Stimulated activated CD4-positive, alpha-beta T cell treated with anti-CD3 and anti-CD28 coated beads, Interleukin-15, amount 100 ng/mL, for 1 hour (primary cell): ENCODE measurements at places on chromosomes 1 and 21.

DNA sequence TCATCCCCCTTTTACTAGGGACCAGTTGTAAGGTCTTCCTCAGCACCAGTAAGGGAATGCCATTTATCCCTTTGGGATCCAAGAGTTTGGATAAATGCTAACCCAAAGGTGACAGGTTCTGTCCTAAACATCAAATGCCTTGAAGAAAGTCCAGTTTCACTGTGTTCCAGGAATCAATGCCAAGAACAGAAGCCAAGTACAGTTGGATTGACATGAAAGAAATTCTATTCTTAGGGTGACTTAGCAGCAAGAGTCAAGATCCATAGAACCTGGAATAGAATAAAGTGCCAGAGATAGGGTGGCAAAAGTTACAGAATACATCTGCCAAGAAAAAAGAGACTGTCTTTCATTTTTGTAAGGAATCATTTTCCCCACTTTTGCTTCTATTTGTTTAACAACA lies 94.9 kb upstream of the ADAMTS5 start:
- DNase-seq, result no peak

DNA sequence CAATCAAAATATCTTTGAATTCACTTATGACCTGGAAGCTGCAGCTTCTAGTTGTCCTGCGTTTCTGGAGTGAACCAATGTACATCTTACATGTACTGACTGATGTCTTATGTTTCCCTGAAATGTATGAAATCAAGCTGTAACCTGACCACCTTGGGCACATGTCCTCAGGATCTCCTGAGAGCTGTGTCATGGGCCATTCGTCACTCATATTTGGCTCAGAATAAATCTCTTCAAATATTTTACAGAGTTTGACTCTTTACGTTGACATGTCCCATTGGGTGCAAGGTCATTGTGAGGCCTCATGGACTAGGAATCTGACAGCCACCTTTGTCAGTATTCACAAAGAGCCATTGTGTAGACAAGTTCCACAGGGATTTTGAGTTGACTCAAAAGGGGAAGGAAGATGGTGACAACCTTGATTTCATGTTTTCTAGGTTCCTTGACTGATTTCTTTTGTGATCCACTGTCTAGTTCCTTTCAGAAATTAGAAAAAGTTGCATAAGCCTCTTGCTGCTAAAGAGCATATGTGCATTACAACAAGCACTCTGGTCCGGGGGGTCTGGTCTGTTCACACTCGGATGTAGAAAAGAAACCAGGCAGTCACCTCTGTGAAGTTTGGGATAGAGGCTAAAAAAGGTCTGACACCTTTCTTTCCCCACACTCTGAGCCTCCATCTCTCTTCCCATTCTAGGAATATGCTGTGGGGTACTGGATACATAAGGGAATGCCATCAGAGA lies 10.7 kb downstream of the CHI3L2 start:
- no peak for DNase-seq

- no peak for DNase-seq
Observed at GRCh38 chr1:116945421-116945820, 35.7 kb downstream of the PTGFRN start.

DNA sequence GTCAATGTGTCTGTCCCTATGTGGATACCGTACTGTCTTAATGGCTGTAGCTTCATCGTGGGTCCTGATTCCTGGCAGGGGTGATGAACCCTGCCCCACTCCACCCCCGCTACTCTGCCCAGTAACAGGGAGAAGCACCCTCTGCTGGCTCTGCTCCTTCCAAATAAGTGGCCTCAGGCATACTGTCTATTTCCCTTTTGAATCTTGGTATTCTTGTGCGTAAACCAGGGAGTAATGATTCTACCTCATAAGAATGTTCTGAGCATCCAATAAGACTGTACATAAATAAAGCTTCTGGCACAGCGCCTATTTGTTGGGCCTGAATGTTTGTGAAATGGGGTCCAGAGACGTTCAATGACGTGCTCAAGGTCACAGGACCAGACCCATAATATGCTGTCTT lies 35.2 kb upstream of the CTPS1 start:
- DNase-seq, result no peak

DNA sequence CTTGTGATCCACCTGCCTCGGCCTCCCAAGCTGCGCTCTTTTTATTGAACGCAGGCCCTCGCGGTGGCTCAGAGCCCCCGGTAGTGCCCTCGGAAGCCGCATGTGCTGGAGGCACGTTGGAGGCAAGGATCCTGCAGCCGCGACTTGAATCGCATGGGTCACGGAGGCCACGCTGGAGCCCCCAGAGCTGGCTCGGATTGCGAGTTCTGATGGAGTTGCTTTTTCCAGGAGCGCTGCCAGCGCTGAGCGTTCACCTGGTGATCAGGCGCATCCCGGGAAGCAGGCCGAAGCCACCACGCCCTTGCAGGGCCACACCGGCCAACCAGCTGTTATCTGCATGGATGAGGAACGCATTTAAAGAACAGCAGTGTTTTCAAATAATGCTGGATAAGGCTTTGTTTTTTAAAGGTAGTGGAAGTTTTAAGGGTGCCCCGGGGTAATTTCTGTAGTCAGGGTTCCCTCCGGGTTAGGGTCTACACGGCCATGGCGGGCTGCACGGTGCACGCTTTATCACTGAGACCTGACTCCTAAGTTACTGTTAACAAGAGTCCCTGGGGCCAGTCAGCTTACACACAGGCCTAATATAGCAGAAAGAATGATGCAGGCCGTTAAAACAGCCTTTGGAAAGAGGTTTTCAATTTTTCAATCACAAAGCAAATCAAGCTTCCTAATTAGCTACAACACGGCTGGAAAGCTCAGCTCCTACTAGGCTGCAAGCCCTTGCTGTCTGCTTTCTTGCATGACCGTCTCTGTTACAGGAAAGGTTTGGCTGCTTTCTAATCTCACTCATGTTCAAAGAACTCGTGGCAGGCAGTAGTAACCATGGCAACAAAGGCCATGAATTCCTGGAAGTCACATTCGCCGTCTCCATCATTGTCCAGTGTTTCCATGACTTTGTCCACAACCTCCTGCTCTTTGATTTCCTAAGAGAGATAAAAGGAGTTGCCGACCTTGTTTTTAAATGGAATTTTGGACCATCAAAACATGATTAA lies 6.0 kb downstream of the S100B start:
- DNase-seq, result no peak

- no peak for DNase-seq
Observed at GRCh38 chr1:218985424-218985984, 188.2 kb upstream of the LYPLAL1 start.

DNA sequence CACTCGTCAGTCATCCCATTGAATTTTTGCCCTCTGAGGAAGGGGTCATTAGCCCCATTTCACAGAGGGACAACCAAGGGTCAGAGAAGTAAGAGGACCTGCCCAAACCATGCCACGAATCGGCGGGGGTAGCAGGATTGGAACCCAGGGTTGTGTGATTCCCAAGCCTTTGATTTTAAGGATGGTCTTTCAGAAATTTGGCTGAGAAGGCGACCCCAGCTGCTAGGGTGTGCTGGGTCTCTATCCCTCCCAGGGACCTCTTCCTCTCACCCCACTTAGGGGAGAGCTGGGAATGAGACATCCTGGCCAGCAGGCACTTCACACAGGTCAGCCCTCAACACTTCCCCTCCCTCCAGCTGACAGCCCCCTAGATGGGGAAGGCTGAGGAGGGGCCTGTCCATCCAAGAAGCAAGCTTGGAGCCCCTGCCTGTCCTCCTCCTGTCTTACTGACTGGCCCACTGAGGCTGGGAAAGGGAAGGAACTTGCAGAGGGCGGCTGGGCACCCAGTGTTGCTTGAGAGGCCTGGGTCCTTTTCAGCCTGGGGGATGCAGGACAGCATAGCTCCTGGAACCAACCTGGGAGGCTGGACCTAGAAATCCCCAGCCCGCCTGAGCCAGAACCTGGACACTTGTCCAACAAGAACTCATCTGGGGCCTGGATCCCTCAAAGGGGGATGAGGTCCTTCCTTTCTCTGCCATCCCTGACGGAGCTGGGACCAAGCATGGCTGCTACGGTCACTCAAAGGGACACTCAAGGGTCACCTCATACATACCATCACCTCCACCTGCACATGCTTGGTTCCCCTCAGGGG lies 1.7 kb downstream of the SDC3 start:
- no peak for DNase-seq

- DNase-seq, result peak; percentile 68
Observed at GRCh38 chr1:27284425-27285273, 37.3 kb upstream of the TMEM222 start.

DNA sequence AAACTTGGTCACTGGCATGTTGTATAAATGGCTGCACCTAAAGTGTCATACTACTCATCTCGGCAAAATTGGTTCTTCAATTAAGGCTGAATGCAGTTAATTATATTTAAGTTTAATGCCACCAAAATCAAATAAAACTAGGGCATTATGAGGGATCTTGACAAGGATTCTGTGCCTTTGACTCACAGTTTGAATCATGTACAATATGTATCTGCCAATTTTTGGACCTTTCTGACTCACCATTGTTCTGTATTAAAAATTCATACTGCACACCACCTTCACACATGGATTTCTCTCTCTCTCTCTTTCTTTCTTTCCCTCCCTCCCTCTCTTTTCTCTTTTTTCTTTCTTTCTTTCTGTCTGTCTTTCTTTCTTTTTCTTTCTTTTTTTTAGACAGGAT lies 14.1 kb upstream of the STXBP3 start:
- no peak for DNase-seq

GRCh38 chr1:8411803-8412182 lies 93.9 kb downstream of the SLC45A1 start:
- no peak for DNase-seq

GRCh38 chr1:239896569-239896968 lies 195.1 kb upstream of the FMN2 start:
- DNase-seq, result no peak

DNA sequence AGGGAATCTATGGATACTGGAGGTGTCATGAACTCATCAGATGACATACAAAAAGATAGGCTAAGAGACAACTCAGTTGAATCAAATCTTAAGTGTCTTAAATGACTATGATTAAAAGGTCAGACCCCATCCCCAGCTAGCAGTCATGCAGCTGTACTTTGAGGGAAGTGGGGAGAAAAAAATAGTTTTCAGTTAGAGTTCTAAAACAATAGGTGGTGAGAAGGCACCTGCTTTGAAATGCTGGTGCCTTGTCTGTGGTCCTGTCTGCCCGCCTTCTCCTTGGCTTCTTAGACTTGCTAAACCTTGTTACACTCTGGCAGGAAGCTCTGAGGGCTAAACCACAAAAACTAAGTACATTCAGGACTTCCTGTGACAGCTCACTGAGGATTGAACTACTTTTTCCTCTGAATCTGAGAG lies 15.3 kb downstream of the CD2 start:
- DNase-seq, result peak; percentile 47

DNA sequence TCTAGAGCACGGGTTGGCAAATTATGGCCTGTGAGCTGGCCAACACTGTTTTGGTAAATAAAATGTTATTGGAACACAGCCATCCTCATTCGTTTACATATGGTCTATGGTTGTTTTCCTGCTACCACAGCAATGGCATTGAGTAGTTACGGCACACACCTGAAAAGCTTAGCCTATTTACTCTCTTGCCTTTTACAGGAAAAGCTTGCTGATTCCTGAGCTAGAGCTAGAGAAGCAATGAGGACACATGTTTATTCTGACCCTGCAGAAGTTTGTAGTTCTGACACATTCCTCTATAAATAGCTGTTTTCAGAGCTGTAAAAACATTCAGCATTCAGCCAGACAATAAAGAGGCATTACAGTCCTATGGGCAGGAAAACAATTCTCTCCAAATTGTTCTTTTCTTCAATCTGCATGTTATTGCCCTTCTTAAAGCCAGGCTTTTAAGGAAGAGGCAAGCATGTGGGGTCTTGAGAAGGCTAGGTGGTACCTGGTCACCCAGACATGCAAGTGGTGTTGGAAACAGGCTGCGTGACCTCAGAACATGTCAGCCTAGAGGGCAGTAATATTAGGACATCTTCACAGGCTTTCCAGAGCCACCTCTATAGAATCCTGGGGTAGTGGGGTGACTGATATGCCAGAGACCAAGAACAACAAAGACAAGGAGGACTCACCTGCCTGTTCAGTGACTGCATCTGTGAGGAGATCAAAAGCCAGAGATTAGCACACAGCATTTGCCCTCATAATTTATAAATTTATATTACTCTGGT lies 1.6 kb downstream of the FCRL2 start:
- DNase-seq, result no peak

DNA sequence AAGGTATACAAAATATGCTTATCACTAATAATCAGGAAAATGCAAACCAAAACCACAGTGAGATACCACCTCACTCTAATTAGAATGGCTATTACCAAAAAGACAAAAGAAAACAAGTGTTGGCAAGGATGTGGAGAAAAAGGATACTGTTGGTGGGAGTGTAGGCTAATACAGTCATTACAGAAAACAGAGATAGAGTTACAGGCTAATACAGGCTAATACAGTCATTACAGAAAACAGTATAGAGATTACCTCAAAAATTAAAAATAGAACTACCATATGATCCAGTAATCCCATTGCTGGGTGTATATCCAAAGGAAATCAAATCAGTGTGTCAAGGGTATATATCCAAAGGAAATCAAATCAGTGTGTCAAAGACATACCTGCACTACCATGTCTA lies 238.4 kb downstream of the PLPP3 start:
- no peak for DNase-seq

GRCh38 chr1:230804396-230804795 lies 57.2 kb downstream of the CAPN9 start:
- DNase-seq, result no peak

- DNase-seq, result no peak
Observed at GRCh38 chr1:214324896-214325800, 44.2 kb downstream of the SMYD2 start.

DNA sequence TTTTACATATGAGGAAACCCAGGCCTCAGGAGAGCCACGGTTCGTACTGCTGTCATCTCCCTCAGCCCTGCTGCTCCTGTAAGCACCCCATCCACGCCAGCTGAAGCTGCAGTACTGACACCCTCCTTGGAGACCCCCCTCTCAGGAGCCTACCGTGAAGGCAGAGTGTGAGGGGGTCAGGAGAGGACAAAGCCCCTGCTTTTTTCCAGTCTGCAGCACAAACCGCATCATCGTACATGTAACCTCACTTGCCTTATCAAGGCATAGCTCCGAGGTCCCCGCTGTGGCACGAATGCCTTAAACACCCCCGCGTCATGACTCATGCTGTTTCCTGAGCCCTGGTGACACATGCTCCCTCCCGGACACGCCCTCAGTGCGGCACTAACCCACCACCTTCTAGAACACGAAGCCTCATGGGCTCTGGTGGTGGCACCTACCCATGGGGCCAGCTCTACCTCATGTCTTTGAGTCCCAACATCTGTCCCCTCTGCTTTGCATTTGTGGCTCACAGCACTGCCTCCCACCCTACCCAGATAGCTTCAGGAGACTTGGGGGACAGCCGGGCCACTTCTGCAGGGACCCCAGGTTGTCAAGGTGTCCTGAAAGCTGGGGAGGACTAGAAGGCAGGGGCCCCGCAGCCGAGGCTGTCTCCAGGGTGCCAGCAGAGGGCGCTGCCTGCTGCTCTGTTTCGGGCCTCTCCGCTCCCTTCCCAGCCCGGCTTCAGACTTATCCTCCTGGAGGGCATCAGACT lies 4.9 kb downstream of the SH3BGRL3 start:
- DNase-seq, result peak; percentile 86
